ENCODE measurements at places on chromosomes 2 and 18.

DNA sequence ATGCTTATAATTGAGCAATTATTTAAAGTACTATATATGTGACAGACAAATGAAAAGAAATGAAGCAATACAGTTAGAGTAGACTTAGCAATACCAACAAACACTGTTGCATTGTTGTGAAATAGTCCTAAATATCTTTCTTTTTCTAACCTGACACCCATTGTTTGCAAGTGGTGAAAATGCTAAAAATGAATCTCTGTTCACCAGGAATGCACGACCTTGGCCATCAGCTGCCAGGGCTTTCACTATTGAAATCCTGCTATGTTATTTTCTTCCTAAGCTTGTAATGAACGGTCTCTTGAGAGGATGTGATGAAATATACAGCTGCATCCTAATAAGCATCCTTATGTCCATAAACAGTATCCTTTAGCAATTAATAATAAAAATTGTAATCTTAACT is 136.2 kb upstream of the MGAT5 start:
- DNase-seq: no peak

DNA sequence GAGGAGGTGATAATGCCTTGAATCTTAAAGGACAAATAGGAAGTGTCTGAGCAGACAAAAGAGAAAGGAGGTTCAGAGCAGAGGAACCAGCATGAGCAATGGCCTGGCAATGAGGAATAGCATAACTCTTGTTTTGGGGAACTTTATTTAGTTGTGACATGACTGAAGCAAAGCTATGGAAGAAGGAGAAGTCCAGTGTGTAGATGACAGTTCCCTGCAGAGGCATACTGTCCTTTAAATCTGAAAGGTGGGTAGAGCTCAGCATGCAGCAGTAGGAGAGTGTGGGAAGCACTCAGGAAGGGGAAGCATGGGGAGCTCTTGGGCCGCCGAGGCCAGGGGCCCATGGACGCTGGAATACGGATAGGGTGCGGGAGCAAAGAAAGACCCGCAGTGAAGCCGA is 173.8 kb downstream of the SEPTIN10 start:
- no peak for DNase-seq

DNA sequence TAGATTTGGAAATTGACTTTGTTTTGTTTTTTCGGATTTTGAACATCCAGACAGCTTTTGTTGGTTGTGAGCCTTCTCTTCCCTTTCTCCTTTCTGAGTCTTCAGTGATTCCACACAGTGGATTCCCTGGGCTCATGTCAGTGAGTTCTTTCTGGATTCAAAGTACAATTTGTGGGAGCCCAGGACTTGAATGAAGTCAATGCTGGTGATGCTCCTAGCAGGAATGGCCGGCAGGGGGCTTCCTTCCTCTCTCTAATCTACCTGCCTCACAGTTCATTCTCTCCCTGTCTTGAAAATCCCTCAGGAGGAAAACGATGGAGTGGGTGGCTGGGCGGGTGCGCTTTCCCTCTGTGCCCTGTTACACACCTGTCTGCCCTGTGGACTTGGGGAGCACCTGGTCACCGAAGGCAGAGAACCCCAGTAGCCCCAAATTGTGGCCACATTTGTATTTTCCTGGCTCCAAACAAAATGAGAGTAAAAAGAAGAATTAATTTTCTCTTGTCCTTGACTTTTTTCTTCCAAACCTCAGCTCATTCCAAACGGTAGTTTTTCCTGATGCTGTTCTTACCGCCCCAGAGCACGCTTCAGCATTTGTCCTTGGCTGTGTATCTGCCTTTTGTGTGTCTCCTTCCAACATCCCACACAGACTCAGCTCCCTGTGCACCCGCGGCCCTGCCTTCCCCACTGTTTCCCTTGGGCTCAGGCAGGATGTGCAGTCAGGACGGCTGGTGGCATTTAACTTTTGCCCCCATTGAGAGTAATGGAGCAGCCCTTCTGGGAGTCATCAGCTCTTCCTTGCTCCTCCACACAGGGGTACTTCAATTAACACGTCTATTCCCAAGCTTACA is 86.6 kb downstream of the MARCO start:
- no peak for DNase-seq

GRCh38 chr2:167946441-167946841 is 301.0 kb downstream of the STK39 start:
- no peak for DNase-seq

DNA sequence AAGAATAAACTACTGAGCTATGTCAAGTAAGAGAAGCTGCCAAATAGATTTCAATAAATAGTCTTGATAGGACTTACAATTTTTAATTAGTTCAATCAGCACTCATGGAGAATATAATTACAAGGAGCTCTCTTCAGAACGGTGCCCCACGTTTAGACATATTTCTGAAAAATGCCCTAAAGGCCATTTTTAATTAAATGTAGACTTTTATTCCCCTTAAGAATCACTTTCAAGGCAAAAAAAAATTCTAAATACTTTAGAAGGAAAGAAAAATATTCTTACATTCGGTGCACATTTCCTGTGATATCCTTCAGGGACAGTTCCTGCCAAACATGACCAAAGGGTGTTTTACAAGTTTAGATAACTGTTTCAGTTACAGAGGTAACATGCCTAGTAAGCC is 202.5 kb upstream of the CDH7 start:
- no peak for DNase-seq

DNA sequence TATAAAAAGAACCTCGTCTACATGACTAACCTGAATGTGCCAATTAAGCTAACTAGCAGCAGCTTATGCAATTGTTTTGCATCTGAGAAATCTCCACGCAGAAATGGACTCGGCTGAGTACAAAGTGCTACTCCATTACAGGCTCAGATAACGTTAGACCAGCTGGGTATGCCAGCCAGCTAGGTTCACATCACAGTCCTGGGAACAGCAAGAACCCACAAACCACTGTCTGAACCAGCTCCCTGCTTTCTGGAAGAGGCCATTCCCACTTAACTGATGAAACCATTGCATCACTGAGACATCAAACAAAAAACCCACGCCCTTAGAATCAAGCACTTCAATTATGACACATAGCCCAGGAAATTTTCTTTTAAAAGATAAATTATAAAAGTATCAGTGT is 202.7 kb downstream of the CYRIA start:
- DNase-seq: no peak

GRCh38 chr2:206225435-206226232 is 48.8 kb upstream of the ZDBF2 start:
- DNase-seq: no peak

- DNase-seq: no peak
These were observed 4.9 kb downstream of the VIT start for GRCh38 chr2:36701391-36701795.

DNA sequence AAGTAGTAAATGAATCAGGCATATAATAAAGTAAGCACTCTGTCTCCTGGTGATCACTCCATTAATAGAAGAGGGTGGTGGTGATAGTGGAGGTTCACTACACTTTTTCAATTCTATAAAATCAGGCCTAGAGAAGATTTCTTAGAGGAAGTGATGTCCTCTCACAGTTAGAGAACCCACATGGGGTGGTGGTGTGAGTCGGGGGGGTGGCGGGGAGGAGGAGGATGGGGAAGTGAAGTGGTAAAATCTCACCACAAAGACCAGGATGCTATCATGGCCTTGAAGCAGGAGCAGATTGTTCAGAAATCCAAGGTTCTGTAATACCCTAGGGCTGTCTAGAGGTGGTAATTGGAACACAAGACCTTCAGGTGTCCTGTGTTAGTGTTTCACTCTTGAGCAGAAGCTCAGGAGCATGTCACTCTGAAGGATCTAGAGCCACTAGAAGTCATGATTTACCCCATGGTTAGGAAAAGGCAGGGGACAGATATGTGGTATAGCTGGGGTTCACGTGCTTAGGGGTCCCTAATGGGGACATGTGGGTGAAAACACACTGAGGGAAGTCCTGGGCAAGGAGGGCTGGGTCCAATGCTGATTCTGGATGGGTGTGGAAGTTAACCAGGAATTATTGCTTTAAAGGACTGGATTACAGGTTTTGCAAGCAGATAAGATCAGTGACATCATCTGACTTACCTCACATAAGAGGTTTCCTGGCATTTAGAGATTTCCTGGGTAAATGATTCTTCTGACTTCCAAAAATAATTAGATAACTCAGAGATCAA is 31.0 kb downstream of the RNF125 start:
- DNase-seq: no peak

DNA sequence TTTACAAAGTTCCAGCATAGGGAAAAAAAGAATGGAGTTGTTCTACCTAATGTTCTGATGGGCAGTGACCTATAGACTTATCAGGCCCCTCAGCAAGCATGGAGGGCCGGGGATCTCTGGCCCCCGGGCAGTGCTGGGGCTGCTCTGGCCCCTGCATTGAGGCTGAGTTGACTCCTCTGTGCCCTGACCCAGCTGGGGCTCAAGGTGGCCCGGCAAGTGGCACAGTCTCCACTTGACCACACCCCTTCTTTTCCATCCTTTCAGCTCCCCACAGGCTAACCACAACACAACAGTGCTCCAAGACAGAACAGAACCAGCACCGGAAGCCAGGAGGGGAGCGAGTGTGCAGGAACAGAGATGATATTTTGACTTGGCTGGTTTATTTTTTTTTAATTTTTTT is 19.9 kb downstream of the TOGARAM2 start:
- no peak for DNase-seq

- DNase-seq: no peak
These were observed 74.3 kb downstream of the TFCP2L1 start for GRCh38 chr2:121210691-121211090.

GRCh38 chr18:52312346-52312745 is 27.7 kb upstream of the DCC start:
- no peak for DNase-seq

DNA sequence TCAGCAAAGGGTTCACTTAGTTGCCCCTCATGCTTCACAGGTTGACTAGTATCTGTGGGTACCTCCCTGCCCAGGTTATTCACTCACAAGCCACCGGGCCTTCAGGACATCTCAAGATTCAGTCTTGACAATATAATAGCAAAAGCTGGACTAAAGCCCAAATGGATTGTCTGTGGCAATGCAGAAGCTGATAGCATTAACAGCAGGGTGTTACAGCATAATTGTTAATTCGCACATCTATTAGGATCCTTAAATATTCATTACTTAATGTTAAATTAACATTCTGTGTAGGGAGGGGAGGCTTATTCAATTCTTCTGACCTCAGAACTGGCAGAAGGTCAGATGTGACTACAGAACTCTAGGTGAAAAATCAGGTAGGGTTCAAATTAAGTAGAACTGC is 20.2 kb upstream of the GTF2A1L start:
- no peak for DNase-seq

GRCh38 chr2:95346738-95347671 is 49.9 kb downstream of the KCNIP3 start:
- DNase-seq: no peak

- DNase-seq: no peak
These were observed 120.2 kb downstream of the CD8B2 start for GRCh38 chr2:106607371-106607770.

DNA sequence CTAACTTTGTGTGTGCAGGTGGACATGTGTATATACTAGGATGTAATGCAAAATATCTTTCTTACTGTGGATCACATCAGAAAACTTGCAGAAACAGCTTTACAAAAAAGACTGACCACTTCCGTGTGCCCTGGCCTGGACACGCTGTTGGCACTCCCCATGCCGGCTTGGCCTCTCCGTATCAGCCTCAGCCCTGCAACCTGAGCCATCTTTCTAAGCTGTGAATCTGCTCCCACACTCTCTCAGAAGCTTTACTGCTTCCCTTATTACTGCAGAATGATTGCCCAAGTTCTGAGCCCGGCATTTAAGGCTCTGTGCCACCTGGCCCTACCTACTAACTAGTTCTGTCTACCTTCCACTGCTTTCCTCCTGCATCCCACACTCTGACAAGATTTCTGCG is 37.8 kb downstream of the MYO7B start:
- DNase-seq: no peak

- no peak for DNase-seq
These were observed 97.6 kb downstream of the NFATC1 start for GRCh38 chr18:79493211-79493800.

DNA sequence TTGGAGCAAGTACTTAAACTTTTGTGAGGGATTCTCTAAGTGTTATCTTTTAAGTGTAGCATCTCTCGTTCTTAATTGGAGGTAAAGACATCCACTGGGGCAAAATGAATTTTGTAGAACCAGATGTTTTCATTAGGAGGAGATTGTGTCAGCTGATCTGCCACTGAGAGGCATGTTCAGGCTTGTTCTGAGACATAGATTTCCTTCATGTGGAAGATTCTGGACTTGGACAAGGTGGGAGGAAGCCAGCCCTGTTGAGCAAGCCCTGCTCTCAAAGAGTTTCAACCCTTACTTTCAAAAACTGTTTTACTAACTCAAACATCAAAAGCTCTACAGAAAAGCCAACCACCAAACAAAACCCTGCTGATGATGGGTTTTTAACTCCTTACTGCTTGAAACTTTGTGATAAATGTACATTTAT is 6.5 kb downstream of the MAP4K4 start:
- no peak for DNase-seq

GRCh38 chr18:26809346-26809745 is 56.2 kb downstream of the AQP4 start:
- no peak for DNase-seq

- DNase-seq: no peak
These were observed 108.1 kb downstream of the DYM start for GRCh38 chr18:49352321-49352720.

GRCh38 chr2:20064841-20065240 is 13.4 kb upstream of the LAPTM4A start:
- DNase-seq: no peak

DNA sequence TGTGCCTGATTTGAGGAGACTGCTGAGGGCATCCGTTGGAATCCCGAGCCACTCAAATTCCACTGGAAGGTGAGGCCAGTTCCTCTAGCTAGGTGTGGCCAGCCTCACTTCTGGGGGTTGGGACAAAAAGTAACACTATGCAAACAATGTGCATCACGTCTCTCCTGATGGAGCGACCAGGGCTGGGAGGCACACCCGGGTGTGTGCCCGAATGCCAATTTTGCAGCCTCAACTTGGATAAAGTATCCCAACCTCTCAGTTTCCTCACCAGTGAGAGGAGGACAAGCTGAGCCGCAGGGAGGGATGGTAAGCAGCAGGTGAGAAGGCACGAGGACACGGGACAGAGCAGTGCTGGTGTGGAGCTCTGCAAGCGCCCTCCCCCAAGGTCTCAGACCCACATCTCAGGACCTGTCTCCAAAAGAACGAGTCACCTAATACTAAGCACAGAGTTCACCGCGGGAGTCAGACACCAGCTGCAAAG is 218.3 kb downstream of the HAUS1 start:
- DNase-seq: no peak

GRCh38 chr2:190529486-190530247 is 4.9 kb downstream of the NEMP2 start:
- DNase-seq: no peak

All from right atrium auricular region (tissue), 2 donors.